ENCODE measurements at places on chromosomes 7 and 10.

DNA sequence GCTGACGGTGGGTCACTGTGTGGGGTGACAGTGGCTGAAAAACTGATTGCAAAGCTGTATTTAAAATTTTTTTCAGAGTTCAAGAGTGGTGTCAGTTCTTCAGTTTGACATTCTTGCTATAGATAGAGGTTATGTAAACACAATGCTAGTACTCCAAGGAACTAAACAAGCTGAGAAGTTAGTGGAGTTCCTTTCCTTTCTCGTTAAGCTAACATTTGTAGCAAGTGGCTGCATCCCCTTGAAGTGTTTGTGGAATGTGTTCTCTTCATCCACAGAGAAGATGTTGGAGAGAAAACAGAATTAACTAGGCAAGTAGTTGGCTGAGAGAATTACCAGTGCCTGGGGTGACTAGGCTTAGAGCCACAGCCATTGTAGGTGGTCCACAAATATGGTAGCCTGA, 15.8 kb downstream of the CCNY start:
- no peak for DNase-seq

DNA sequence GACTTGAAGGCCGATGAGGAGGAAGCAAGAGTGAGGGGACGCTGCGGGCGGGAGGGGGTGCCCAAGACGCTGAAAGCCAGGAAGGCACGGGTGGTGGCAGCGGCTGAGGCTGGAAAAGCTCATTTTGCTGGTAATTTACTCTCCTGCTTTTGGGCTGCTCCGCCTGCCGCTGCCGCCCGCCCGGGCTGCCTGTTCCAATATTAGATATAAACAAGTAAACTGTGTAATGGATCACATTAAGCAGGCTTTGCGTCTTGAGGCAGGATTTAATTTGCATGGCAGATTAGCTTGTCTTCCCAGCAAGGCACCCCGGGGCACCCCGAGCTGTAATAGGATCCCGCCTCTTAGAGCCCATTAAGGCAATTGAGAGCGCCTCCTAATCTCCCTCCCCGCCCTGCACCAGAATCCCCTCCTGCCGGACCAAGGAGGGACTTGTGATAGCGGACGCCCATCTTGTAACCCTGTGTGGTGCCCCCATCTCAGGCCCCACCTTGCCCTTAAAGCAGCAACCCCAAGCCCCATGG, 46.1 kb upstream of the SLF2 start:
- DNase-seq: no peak

DNA sequence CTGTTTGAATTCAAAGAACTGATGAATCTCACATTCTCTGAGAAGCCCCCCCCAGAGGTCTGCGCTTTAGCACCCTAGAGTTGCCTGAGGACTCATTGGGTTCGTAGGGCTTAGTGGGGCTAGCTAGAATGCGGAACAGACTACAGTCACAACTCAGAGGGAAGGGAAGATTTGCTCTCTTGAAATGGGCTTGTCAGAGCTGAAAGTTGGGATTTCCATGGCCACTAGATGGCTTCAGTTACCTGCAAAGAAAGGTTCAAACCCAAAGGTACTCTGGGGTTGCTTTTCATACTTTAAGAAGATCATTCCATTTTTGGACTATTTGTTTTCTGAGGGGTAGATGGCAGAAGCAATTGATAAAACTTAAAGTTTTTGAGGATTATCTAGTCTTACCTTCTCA, 205.0 kb downstream of the BBS9 start:
- DNase-seq: no peak

DNA sequence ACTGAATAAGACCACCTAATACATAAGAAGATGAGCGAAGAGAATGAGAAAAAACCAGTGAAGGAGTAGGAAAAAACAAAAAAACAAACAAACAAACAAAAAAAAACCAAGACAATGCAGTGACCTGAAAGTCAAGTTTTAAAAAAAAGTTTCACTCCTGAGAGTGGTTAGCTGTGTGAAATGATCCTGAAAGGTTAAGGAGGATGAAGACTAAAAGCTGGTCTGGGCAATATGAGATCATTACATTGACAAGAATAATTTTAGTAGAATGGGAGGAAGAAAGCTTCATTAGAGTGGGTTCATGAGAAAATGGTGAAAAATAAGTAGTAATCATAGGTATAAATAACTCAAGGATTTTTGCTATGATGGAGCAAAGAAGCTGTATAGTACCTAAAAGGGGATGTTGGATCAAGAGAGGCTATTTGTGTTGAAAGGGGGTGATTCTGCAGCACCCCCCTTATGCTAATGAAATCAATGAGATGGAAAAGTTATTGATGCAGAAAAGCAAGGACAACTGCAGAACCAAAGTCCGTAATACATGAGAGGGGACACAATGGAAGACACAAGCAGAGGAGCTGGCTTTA, 80.2 kb downstream of the KMT2C start:
- no peak for DNase-seq

DNA sequence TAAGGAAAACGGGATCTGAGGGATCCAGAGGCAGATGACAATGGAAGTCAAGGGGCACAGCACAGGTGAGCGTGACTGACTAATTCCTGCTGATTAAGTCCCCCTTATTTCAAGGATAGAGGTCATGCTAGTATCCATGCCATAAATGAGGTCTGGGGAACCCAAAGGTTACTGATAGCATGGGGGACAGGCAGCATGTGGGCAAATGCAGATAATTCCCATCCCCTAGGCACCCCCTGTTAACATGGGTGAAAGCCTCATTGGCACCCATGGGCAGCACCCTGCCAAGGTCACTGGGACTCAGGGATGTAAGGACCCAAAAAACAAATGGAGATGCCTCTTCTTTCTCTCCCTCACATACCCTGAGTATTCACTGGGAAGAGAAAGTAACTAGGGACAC, 139.7 kb downstream of the WDR11 start:
- no peak for DNase-seq

DNA sequence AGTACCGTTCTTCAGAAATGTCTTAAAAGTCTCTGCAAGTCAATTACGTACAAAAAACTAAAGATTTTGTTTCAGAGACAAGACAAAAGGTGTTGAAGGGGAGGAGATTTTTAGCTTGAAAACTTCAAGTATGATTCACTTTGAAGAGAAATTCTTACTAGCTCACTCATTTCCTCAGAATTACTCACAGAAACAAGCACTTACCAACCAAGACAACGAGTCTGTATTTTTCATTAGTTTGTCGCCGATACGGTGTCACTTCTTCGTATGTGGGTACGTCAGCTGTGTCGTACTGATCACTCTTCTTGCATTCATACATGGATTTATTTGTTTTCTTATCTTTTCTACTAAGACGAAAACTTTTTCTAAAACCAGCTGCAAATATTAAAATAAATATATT, 90.6 kb upstream of the ODAD2 start:
- DNase-seq: peak; percentile 3

GRCh38 chr10:22622242-22622806, 92.1 kb downstream of the PIP4K2A start:
- DNase-seq: no peak

DNA sequence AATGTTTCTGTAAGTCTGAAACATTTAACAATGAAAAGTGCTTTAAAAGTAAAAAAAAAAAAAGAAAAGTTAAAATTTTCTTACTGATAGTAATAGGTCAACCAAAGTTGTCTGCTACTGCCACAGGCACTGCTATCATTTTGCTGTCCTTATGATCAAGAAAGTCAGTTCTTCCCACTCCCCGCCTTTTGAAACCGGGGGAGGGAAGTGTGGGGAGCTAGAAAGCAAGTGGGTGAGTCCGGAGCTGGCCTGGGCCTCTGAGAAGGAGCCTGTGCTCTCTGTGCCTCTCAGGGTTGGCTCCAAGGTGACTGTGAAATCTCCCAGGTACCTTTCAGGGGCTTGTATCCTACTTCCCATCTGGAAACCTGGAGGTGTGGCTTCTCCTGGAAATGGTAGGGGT, 7.3 kb downstream of the C7orf57 start:
- DNase-seq: no peak

- no peak for DNase-seq
These were observed 132.3 kb upstream of the C7orf33 start for GRCh38 chr7:148458263-148458662.
